ENCODE measurements at places on chromosomes 13 and 19.

DNA sequence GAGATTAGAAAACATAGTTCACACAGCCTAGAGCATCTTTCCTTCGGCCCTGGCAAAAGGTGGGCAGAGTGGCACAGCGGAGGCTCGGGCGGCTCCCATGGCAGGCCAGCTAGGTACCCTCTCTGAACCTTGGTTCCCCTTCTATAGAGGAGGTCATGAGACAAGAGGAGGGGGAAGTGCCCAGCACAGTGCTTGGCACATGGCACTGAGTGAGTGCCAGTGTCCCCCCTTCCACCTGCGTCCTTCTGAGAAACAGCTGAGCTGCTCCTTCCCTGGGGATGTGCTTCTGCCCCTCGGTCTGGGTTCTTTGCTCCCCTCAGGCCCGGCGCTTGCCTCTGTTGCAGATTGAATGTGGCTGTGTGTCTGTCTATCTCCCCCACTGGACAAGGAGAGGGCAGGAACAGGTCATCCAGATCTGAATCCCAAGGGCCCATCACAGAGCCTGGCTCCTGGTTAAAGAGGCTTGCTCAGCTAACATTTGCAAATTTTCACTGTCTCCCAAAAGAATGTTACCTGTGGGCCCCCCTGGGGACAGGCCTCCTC lies 165.6 kb downstream of the USP12 start:
- DNase-seq, result no peak

DNA sequence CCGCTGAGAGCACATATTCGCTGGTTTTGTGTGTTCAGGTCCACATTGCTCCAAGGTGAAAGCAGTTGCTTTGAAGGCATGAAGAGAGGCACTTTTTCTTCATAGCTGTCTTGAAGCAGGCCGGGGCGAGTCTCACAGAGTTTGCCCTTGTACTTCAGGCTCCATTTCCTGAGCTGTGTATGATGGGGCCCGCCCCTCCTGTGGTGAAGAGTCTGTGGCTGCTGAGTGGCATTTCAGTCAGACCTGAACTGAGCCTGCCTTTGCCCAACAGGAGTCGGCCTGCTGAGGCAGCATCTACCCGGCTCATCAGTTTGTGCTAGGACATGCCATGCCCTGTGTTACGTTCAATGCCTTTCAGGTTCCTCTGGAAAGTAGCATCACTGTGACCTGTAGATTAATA lies 44.4 kb upstream of the C1QTNF9 start:
- peak; percentile 87 for DNase-seq

GRCh38 chr19:47438793-47439220 lies 19.5 kb upstream of the MEIS3 start:
- no peak for DNase-seq

DNA sequence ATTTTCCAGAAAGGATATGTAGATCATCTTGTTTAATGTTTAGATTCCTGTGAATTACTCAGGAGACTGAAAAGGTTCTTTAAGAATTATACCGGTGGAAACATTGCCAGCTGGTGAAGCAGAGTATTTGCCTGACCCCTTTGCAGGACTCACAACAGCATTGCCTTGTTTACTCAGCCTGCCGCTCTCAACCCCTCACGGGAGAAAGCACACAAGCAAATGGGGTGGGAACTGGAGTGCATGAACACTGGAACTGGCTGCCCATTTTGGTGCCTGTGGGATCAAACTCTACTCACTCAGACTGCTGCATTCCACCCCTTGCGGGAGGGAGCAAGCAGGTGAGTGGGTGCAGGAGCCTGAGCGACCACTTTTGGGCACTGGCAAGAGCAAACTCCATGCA lies 804.7 kb upstream of the SLITRK1 start:
- no peak for DNase-seq

- DNase-seq, result no peak
These were observed 20.1 kb upstream of the MRI1 start for GRCh38 chr19:13744174-13744573.

- DNase-seq, result no peak
These were observed 3.5 kb downstream of the NCCRP1 start for GRCh38 chr19:39200066-39200802.

DNA sequence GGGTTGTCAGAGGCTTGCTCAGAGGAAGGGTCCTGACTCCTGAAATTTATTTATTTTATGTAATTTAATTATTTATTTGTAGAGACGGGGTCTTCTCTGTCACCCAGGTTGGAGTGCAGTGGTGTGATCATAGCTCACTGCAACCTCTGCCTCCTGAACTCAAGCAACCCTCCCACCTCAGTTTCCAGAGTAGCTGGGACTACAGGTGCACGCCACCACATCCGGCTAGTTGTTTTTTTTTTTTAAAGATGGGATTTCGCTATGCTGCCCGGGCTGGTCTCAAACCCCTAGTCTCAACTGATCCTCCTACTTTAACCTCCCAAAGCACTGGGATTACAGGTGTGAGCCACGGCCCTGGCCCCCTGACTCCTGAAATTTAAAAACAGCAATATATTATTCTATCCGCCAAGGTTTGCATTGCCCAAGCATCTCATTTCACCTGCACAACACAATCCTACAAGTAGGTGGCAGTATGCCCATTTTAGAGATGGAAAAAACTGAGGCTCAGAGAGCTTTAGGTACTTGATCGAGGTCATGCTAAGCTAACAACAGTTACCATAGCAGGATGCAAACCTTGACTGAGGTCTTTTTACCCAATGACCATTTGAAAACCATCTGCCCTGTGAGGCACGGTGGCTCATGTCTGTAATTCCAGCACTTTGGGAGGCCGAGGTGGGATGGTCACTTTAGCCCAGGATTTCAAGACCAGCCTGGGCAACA lies 18.1 kb downstream of the ARHGEF18 start:
- DNase-seq, result peak; percentile 59

GRCh38 chr19:45177817-45178261 lies at the start of gene TRAPPC6A:
Gene TRAPPC6A, minus strand, starts transcription at chr19:45178237. Its CDS starts 19 bp downstream, at chr19:45178218.
- DNase-seq, result peak; percentile 53

DNA sequence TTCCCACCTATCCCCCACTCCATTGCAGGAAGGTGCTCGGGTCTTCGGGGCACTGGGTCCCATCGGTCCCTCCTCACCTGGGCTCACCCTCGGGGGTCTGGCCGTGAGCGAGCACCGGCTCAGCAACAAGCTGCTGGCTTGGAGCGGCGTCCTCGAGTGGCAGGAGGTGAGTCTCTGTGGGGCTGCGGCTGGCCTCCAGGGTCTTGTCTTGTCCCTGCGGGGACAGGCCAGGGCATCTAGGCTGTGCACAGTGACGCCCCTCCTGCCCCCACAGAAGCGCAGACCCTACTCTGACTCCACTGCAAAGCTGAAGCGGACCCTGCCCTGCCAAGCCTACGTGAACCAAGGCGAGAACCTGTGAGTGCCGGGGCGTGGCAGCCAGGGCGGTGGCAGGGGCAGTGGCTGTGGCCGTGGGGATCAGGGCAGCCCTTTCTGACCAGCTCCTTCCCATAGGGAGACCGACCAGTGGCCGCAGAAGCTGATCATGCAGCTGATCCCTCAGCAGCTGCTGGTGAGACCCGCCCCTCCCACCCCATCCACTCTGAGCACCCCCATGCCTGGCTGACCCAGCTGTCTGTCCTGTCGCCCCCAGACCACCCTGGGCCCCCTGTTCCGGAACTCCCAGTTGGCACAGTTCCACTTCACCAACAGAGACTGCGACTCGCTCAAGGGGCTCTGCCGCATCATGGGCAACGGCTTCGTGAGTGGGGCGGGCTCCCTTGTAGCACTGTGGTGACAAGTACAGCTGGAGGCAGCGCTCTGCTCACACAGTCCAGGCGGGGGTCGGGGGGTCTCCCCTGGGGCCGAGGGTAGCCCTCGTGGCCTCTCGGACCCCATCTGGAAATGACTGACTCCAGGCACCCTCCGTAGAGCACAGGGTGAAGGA lies 3.7 kb downstream of the PTOV1 start:
- DNase-seq, result no peak

GRCh38 chr13:44884076-44884729 lies 105.1 kb downstream of the NUFIP1 start:
- no peak for DNase-seq

DNA sequence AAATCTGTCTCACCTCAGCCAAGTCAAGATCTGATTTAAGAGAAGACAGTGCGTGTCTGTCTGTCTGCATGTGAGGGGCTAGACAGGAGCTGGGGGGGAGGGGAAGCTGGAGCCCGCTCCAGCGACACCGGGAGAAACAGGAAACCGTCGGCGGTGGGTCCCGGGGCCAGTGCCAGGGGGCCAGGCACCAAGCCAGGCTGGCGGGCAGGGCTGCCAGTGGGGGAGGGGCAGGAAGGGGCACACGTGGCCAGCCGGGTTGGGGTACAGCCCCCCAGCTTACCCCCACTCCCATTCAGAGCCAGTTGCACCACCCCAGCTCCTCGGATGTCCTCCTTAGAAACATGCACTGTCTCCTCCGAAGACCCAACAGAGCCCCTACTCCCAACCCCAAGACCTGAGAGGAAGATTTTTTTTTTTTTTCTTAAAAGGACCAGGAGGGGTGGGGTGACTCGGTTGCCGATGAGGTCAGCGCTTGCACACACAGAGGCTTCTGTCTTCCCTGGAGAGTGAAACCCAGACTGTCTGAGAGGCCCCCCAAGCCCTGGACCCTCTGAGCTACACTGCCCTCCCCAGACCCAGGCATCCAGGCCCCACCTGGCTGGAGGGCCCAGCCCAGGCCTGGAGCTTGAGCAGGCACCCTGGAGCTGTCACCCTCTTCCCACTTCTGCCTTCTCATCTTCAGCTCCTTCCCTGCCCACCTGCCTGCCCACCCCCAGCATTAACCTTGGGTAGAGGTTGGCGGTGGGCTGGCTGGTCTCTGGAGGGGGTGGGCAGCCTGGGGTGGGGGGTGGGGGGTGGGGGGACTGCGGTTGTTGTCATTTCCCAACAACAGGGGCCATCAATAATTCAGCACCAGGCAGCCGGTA lies 4.0 kb downstream of the ERF start:
- no peak for DNase-seq

- no peak for DNase-seq
These were observed 66.9 kb downstream of the NHLRC3 start for GRCh38 chr13:39105110-39105509.

DNA sequence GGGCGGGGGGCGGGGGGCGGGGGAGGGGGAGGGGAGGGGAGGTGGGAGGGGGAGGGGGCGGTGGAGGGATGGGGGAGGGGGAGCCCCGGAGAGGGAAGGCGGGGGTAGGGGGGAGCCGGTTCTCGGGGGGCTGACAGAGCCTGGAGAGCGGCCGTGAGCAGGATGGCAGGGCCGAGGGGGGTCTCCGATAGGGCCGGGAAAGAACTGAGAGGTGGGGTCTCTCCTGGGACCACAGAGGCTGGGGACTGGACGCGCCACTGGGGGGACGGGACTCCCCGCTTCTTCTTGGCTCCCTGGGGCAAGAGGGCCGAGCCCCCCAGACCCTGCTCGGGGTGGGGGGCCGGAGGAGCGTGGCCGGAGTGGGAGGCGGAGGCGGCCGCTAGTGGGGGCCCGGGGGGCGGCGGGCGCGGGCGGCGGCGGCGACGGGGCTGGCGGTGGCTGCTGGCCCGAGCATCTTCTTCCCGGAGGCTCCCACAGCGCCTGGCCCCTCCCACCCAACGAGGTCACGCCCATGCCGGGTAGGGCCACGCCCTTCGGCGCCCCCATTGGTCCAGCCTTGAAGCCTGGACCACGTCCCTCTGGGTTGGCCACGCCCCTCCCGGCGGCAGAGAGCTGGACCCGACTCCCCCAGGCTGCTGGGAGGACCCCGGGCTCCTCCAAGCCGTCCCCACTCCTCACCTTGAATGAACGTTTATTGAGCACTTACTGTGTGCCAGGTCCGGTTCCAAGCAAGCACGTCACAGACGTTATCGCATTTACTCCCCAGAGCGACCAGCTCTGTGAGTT lies at the start of gene NOVA2:
TSS of gene NOVA2 (minus strand) at position 313 of the 786 bp plus-strand sequence. CDS start 514 bp downstream, outside the sequence.
- no peak for DNase-seq

DNA sequence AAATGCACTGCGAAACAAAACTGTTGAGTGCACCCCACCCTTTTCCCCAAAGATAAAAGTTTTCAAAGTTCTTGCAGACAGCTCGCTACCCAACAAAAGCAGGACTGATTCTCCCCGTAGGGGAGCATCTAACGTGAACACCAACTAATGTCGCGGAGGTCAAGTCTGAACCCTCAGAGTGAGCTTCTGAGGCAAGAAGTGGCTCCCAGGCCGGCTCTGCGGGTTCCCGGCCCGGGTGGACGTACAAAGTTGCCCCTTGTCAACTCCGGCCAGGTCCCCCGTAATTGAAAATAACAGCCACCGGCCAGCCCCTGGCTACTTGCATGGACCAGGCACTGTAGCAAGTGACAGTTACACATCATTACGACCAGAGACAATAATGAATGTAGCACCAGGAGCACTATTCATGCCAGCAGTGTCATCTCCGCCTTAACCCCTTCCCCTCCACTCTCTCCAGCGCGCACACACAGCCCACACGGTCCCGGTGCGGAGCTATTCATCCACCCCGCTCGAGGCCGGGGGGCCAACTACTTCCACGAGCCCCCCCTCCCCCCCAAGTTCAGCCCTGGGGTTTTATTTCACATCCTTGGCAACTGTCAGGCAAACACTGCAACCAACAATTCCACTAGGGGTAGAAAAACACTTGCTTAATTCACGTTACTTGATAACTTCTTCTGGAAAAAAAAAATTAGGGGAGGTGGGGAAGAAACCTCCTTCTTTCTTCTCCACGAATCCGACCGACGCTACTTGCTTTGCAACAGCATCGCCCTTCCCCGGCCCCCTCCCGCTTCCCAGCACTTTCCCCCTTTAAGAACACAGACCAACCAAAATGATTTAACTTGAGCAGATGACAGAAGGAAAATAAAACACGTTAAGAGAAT lies 1.2 kb downstream of the KLF12 start:
- DNase-seq, result peak; percentile 49

- DNase-seq, result no peak
These were observed 46.7 kb upstream of the POSTN start for GRCh38 chr13:37645181-37645740.

GRCh38 chr19:35267353-35267817 lies 1.4 kb upstream of the USF2 start:
- peak; percentile 27 for DNase-seq

DNA sequence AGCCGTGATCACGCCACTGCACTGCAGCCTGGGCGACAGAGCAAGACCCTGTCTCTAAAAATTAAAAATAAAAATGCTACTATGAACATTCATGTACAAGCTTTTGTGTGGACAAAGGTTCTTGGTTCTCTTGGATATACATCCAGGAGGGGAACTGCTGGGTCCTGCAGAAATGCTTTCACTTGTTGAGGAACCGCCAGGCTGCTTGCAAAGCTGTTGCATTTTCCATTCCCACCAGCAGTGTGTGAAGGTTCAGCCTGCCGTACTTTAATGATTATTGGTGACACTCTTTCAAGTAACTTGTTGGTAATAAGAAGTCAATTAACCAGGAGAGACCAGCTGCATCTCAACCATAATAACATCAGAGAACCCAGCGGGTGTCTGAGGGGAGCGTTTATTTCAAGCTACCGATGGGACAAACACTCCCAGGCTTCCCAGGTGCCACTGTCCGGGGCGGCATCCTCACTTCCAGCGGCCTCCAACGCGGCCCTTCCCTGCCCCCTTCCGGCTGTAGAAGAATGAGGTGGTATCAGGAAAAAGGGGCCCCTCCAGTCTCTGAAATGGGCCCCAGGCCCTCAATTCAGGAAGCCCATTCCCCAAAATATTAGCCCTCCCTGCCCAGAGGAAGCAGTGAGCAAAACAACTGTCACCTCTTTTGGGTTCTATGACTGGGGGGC lies 15.2 kb upstream of the PPP1R12C start:
- DNase-seq, result no peak
